ENCODE measurements at places on chromosomes 6 and 20.

DNA sequence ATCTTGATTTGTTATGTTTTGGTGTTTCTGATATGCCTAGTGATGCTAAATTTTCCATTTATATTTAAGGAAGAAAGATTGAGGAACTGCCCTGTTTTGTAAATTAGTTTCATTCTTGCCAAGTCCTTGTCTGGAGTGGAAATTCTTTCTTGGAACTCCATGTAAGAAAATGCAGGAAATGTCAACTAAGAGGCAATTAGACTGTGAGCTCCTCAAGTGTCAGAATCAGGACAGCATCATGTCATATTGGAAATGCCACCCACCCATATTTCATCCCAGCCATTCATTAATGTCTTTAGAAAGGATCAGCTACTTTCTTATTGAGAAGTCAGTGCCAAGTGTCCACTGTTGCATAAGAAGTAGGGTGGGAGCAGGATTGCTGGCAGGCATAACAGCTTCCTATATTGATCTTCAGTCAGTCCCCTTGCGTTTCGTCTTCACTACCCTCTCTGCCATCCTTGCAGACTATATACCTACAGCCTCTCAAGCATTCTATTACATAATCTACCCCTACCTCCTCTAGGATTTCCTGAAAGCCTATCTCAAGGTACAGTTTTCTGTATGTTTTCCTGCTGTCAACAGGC lies 42.4 kb downstream of the HAO1 start:
- no peak for DNase-seq

- no peak for DNase-seq
Observed at GRCh38 chr6:41858703-41859102, 36.5 kb downstream of the USP49 start.

- no peak for DNase-seq
Observed at GRCh38 chr6:113707194-113707593, 150.0 kb upstream of the MARCKS start.

DNA sequence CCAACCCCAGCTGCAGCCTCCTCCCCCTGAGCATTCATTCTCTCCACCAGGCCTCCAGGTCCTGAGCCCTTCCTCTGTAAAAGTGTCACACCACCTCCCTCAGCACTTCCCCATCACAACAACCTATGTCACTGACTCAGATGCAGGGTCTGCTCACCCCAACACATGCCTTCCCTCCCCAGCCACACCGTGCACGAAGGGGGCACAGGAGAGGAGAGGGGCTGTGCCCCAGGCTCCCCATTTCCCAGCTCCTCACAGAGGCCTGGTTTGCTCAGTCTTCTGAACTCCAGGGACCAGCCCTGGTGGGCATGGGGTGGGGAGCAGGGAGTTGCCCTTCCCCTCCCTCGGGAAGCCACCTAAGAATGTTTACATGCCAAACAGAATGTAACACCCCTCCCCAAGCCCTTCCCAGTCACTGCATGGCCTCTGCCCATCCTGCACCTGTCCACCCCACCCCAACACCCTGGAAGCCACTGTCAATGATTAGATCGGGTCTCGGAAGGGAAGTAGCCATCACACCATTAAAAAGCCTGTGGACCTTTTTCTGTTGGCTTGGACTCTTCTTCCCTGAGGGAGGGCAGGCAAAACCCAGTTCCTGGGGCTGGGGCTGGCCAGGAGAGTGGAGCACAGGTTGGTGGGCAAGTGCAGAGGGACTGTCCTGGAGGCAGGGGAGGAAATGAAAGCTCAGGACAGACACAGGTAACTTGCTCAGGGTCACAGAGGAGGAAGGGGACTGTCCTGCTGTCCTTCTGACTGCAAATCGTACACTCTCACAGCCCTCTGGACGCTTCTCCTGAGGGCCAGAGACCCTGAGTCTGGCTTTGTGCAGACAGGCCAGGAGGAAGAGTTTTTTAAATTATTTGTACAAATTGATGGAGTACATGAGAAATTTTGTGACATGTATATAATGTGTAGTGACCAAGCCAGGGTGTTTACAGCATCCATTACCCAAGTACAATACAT lies 10.1 kb upstream of the SLC22A7 start:
- DNase-seq: no peak

DNA sequence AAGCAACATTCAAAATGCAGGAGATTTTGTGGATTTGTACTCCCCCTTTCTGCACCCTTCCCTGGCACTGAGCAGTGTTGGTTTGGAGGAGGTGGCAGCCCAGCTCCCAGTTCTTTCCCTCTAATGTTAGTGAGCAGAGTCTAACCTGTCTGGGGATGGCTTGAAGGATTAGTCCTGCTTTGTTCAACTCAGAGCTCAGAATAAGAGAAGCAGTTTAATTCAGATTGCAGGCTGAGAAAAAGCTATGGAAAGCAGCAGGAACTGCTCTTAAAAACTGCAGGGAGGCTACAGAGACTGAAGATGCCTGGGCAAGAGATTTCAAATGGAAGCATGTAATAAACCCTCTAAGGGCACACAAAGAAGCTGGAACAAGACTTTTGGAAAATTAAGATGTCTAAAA lies 223.4 kb upstream of the GGTLC1 start:
- no peak for DNase-seq

DNA sequence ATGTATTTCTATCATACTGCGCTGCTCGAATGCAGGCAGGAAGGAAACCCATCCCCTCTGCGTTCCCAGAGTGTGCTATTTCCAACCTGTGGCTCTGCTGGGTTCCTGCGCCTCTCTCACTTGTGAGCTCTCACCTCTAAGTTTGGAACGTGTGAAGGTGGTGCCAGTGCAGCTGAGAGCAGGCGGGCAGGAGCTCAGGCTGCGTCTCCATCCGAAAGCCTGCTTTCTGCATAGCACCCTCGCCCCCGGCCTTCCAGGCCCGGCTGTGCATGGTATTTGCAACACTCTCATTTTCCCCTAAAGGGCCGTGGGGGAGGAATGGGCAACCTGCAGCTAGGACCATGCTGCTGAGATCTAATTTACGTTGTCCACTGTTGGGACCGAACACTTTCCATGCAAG lies 288.0 kb upstream of the TSHZ2 start:
- no peak for DNase-seq
